ENCODE measurements at places on chromosomes 2 and 18. TPM values are rescaled to one million over a fixed set of nuclear protein-coding genes. Genes with fewer than 3 reads are reported as not detected.

The ARHGEF4 gene
- 0.98 TPM for total RNA-seq

The KLHL30 gene
- not detected for total RNA-seq

The MEP1B gene
- 0.09 TPM for total RNA-seq

The SPEG gene
- not detected for total RNA-seq

The GRHL1 gene
- 0.09 TPM for total RNA-seq

The POTEJ gene
- 0.26 TPM for total RNA-seq

The L3MBTL4 gene
- 8.8 TPM for total RNA-seq

The HDAC4 gene
- 18.5 TPM for total RNA-seq

The CYP27A1 gene
- 12.7 TPM for total RNA-seq

The RNU2-63P gene
- total RNA-seq: 93.7 TPM

The EFR3B gene
- total RNA-seq: 0.54 TPM
